SIG-M5 (cell line): ENCODE measurements at places on chromosomes 13 and 19.

DNA sequence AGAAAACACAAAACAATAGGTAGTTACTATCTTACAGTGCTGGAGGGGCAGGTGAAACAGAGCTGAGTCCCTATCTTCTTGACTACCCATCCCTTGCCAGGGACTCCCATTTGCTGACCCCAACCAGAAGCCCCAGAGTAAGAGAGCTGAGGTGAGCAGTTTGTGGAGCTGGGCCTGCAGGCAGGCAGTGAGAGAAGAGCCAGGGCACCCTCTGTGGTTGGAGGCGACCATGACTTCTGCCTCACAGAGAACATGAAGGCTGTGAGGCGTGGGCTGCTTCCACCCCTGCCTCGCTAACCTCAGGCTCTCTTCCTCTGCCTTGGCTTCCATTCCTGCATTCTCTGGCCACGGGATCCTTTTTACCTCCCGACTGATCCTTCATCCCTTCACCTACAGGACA, 47.5 kb upstream of the RNF113B start:
- DNase-seq, result no peak

DNA sequence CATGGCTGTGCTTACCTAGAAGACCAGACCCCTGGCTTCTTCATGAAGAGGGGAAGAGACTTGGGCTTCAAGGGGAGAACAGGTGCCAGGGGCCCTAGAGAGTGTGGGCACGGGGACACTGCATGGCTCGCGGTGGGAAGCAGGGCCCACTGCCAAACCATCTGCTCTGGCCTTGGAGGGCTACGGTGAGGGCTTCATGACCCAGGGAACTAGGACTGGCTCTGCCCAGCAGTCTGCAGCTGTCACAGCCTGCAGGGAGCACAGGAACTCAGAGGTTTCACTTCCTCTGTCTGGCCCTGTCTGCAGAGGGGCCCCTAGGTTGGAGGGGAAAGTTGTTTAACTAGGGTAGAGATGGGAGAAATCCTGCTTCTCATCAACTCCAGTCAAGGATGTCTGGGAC, 4.3 kb downstream of the ERCC1 start:
- no peak for DNase-seq

DNA sequence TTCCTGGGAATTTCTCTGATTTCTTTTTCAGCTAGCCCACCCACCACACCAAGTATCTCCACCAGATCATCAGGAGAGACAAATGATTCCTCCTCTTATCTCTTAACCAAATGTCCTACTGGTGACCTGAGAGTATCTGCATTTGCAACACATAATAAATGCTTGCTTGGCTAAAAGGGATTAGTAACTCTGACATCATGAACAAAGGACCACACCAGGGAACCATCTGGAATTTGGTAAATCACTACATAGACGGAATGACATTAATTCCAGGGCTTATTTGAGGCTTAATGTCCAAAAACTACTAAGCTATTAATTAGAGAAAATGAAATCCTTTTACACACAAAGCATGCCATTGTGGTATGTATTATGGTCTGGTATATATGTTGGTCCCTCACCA, 139.0 kb downstream of the RAP2A start:
- DNase-seq, result no peak

GRCh38 chr19:51469162-51469561, 9.2 kb upstream of the CEACAM18 start:
- DNase-seq, result no peak

DNA sequence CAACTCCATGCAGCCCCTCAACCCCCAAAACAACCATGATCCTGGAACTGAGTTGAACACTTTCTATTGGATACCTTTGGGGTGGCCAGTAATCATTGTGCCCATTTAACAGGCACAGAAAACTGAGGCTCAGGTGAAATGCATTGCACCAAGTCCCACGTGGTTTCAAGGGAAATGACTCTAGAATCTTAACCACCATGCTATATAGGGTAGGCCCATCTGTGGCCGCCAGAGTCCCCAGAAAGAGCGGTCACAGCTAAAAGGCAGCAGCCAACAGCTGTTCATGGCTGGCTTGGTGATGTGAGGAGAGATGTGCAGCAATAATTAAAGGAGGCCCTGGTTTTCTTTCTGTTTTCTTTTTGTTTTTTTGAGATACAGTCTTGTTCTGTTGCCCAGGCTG, 2.6 kb downstream of the CNN1 start:
- no peak for DNase-seq

DNA sequence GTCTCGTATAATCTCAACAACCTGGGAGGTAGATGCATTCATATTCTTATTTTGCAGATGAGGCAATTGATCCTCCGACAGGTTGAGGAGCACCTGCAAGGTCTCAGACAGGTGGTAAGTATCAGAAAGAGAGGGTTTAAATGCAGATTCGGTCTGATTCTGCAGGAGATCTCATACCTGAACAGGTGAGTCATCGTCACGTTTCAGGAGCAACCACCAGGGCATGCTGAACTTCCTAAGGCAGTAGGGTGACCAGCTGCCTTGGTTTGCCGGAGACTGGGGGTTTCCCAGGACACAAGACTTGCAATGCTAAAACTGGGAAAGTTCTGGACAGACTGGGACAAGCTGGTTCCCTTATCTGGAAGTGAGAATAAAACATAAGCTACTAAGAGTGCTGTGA, 68.8 kb upstream of the TSHZ3 start:
- DNase-seq, result no peak

DNA sequence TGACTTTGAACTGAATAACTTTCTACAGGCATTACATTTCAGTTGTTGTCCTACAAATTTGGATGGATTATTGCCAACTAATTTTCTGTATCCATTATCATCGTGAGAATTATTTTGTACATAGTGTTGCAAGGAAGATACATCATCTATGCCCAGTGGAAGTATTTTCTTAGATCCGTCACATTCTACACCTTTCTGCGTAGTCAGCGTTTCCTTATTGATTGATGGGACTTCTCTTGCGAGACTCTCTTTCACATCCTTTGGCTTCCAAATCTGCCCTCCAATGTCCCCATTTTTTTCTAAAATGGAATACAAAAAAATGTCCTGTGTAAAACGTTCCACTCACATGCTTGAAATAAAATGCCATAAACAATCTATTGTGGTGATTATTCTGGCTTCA, 9.2 kb downstream of the ZIM3 start:
- no peak for DNase-seq

- DNase-seq, result no peak
Observed at GRCh38 chr19:32166238-32166637, 179.2 kb upstream of the ZNF507 start.

DNA sequence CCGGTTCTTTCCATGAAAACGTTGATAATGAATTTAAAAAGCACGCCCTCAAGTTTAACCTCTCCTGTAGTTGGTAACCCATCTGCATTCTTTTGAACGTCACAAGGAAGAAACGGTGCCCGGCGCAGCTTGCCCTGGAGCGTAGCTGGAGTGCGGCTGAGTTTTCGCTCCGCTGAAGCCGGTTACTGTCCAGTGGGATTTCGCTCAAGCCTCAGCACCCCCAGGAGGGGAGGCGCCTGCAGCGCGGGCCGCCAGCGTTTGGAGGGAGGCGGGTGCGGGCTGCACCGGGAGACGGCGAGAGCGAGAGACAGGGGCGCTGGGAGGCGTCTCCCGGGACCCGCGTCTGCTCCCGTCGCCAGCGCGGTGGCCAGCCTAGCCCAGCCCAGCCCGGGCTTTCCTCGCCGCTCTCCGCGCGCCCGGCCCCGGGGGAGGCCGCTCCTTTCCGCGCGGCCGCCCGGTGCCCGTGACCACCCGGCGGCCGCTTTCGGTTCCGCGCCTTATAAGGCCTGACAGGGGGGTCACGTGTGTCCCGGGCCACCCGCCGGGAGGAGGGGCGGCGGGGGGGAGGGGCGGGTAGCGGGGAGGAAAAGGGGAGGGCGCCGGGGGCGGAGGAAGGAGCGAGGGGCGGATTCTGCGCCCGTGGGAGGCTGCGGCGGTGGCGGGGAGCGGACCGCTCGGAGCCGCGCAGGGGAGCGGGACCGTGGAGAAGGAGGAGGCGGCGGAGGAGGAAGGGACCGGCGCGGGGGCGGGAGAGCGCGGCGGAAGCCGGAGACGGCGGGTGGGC, 8.3 kb upstream of the DGKH start:
- DNase-seq, result no peak

DNA sequence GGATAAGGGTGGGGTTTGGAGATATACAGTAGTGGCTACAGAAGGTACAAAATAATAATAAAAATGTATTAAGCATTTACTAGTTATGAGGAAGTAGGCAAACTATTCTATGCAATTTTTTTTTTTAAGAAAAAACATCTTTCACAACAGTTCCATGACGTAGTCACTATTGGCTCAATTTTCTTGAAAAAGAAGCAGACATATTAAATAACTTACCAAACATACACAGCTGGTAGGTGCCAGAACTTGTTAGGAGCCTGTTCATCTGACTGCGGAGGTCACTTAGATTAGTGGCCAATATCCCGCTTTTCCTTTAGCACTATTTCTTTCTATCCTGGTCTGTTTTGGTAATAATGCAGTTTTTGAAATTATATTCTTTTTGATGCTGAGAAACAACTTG, 593.5 kb downstream of the KCTD12 start:
- DNase-seq, result no peak

DNA sequence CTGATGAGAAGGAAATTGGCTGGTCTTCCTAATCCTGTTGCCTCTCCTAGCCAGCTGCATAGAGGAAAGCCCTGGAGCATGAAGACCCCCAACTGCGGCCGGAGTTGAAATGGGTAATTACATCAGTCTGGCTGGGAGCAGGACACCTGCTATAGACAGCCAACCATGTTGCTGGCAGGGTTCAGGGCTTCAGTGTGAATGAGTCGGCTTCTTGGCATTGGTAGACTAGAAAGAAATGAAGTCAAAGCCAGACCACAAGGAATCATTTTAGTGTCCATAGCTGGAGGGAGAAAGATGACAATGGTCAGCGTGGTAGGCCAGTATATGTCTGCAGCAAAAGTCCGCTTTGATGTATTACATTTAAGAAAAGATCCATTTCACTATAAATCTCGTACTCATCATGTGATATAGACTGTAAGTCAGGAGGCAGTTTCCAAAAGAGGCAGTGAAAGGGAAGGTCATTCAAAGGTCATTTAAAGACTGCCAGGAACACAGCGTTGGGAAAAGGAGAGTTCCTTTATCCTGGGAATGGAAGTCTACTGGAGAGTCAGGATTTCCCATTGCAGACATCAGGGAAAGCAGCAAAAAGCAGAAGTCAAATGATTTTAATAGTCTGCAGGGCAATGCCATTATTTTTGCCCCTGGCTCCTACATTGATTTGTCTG, 262.7 kb downstream of the DNAJC15 start:
- no peak for DNase-seq

- no peak for DNase-seq
Observed at GRCh38 chr13:108919036-108919907, 289.9 kb downstream of the MYO16 start.

DNA sequence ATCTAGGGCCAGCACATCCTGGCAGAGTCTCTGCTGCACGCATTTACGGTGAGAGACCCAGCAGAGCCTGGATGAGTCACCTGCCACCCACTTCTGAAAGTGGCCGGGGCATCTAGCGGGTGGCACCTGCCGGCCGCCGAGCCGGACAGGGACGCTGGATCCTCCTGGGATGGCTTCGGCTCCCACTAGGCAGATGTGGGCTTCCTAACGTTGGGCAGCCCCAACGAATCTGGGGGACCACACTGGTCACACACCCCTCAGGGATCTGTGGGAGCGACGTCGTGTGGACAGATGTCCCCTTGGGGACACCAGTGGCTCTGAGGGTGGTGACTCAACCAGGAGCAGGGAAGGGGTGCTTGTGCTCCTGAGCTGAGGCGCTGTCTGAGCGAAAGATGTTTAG, 32.2 kb downstream of the TMEM255B start:
- no peak for DNase-seq

DNA sequence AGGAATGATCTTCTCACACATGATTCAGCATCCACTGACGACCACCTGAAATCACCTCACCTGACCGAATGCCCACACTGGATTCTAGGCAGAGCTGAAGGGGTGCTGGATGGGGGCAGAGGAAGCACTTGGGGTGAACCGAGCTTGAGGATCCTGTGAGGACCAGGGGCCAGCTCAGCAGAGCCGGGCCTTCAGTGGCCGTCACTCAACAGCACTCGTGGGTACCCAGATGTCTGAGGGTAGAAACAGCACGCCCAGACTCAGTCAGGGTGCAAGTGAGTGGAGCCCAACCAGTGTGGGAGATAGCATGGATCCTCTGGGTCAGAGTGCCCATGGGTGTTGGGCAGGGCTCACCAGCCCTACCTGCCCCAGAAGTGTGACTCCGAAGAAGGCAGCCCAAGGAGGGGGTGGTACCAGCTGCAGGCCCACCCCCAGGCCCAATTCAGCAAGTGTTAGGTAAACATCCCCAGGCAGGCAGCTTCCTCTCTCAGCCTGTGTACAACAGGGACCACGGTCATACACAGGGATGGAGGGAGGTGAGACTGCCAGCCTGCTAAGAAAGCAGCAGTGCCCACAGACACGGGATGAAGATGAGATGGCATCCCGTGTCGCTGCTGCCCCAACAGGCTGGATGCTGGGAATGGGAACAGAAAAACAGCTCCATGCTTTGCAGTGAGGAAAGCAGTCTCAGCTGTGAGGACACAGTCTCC, 16.6 kb downstream of the GJA3 start:
- no peak for DNase-seq

DNA sequence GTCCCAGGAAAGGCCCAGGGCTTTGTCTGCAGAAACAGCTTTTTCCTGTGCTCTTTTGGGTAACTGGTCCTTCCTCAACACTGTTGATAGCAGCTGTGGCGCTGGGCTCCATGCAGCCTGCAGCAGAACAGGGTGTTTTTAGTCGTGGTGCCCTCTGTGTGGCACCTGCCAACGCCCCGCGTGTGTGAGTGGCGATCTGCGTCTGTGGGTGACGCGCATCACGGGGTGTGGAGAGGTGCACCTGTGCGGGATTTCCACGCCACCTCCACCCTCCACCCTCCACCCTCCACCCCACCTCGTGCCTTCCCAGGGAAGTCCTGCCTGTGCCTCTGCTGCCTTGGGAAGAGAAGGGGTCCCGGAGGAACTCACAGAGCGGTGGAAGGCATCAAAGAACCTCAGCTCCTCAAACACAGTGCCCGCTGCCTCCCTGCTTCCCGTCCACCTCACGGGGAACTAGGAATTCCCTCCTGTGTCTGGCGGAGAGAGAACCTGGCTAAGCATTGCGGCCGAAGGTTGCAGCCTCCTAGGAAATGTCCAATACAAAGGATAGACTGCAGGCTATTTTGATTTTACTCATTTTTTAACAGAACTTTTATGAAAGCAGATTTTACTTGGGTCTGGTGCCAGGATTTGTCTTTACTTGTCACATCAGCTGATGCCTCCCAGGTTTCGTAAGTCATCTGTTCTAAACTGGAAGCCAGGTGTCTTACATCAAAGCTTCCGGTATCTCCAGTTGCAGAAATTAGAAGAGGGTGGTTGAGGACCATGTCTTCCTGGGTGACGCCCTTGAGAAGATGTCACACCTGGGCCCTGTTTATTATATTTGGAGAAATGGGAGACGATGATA, 84.0 kb downstream of the ATP11A start:
- no peak for DNase-seq

GRCh38 chr13:36341718-36342117, 4.5 kb downstream of the SPART start:
- DNase-seq, result no peak
